ENCODE measurements at places on chromosomes 2 and 18.
A peak's percentile ranks its signal among the peaks of the same experiment; 100 is the strongest.

DNA sequence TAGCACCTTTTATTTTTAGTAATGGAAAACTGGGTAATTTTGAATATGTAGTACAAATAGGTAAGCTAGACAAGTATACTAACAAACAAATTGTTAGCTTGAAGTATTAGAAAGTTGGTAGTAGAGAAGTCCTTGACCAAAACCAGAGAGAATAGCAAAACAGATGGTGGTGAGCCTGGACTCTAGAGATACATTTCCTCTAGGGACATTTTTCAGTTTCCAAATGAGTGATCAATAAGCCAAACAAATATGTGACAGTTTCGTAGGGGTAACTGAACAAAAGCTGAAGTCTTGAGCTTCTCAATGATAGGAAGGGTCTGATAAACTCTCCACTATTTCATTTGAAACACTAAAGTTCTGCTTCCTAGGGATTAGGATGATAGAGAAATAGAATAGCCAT, 692.0 kb upstream of the FAM98A start:
- no peak for DNase-seq

- DNase-seq, result no peak
These were observed 164.7 kb downstream of the DNAH7 start for GRCh38 chr2:195903956-195904355.

- no peak for DNase-seq
These were observed 455 bp downstream of the C18orf32 start for GRCh38 chr18:49486606-49486952.

GRCh38 chr2:187614756-187615155, 60.5 kb upstream of the TFPI start:
- peak; percentile 7 for DNase-seq

DNA sequence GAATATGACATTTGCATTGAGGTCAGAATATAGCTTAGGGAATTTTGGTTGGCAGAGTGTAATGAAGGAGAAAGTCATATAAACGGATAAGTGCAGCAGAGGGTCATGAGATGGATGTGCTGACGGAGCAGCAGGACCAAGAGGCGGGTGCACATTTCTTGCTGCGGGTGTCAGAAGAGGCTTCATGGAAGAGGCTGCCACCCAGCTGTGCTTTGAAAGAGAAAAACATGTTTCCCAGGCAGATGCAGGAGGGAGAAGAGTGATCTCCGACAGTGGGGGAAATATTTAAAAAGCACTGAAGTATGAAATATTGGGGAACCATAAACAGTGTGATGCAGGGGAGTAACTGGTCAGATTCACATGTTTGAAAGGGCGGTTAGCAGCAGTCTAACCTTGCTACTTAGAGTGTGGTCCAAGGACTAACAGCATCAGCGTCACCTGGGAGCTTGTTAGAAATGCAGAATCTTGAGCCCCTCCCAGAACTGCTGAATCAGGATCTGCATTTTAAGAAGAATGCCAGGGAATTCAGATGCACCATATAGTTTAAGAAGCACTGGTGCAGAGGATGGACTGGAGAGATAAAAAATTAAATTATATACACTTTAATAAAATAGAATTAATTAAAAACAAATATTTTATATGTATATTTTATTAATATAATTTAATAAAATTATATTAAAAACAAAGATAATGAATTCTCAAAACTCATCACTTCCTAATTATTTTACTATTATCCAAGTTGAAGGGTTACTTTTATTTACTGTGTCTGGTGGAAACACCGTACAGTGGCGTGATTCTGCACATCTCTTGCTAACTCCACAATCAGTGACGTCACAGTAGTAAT, 36.1 kb upstream of the SCYGR1 start:
- no peak for DNase-seq

DNA sequence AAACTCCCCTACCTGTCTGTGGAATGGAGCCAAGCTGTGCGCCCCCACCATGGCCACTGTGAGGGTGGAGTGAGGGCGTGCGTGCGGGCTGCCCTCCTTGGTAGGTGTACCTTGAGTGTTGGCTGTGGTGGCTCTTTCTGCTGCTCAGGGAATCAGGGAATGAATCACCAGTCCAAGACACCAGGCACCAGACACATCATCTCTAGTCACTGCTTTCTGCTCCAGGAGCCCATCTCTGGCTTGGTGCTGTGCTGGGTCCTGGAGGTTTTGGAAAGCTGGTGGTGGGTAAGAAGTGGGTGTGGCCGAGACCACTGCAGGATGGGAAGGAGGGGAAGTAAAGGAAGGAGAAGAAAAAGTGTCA, 209.9 kb downstream of the SEPTIN10 start:
- no peak for DNase-seq

DNA sequence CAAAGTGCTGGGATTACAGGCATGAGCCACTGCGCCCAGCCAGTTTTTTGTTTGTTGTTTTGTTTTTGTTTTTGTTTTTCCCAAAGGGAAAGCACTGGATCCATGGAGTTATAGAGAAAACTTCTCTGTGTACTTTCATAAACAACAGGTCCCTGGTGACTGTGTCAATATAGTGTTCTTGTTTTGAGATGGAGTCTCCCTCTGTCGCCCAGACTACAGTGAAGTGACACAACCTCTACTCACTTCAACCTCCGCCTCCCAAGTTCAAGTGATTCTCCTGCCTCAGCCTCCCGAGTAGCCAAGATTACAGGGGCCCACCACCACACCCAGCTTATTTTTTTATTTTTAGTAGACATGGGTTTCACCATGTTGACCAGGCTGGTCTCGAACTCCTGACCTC, 16.5 kb downstream of the USP34 start:
- DNase-seq, result no peak

DNA sequence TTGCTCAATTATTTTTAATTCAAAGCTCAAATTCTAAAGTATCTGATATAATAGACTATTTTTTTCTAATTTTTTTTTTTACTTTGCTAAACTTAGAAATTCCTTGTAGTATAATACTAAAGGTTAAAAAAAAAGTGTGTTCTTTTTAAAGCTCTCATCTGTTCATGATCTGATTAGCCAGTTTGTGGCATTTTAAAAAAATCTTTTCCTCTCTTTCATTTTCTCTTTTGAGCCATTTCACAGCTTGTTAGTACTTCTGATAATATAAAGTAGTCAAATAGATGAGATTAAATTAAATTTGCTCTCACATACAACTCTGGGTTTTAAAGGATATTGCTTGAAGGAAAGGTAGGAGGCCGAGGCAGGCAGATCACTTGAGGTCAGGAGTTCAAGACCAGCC, 40.7 kb upstream of the NEMP2 start:
- no peak for DNase-seq

DNA sequence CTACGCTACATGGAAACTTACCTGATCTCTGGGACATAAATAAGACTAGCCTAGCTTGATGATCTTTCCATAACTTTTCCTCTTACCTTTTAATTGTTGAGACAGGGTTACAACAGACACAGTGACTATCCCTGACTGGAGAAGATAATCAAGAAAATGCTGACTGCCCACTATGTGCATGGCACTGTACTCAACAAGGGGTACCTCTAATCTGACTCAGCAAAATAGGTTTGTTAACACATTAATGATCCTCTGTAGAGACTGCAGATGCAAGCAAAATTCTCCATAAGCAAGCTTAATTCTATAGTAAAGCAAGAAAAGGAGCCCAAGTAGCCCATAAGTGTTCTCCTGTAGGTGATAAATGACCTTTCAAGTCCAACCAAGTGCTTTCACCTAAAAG, 25.5 kb downstream of the ACVR1C start:
- no peak for DNase-seq

- DNase-seq, result no peak
These were observed 555.8 kb downstream of the NRXN1 start for GRCh38 chr2:50476174-50476573.

DNA sequence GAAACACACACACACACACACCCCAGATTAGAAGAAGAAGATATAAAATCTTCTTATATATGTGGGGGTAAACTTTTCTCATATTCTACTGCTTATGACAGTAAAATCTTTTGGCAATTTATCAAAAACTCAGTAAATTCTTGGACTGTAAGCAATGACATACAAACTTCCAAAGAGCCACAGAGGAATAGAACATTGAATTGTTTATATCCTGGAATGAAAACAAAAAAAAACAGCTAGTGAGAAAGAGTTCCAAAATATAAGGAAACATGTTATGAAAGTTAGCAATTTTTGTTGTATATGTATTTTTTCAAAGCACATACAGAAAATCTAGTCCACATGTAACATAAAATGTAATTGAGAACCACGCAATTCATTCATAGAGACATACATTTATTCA, 764.9 kb downstream of the DSC3 start:
- DNase-seq, result no peak

- no peak for DNase-seq
These were observed 68.8 kb upstream of the TACR1 start for GRCh38 chr2:75268112-75268511.

GRCh38 chr2:96838345-96839292, 5.2 kb downstream of the ANKRD23 start:
- no peak for DNase-seq

DNA sequence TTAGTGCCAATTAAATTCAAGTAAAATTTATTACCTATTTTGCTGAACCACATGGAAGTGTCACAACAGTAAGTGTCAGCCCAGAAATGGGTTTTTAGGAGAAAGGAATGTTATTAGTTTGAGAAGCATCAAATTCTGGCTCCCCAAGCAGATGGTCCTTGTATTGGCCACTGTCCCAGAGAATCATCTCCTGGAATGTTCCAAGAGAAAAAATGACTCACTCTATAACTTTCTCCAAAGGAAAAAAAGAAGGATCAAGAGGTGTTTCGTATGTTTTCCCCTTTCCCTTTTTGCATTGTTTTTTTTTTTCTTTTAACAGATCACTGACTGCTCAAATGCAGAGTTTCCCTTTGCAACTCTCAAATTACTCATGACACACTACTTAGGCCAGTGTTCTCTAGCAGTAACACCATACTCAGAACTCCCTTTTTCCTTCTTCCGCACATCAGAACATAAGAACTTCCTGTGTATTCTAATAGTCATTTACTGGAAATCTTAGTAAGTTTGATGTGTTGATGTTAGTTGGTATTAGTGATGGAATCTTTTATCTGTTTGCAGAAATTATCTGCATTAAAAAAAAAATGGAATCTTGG, 390.3 kb downstream of the GPD2 start:
- peak; percentile 5 for DNase-seq

GRCh38 chr2:232700154-232700553, 3.0 kb downstream of the GIGYF2 start:
- no peak for DNase-seq

DNA sequence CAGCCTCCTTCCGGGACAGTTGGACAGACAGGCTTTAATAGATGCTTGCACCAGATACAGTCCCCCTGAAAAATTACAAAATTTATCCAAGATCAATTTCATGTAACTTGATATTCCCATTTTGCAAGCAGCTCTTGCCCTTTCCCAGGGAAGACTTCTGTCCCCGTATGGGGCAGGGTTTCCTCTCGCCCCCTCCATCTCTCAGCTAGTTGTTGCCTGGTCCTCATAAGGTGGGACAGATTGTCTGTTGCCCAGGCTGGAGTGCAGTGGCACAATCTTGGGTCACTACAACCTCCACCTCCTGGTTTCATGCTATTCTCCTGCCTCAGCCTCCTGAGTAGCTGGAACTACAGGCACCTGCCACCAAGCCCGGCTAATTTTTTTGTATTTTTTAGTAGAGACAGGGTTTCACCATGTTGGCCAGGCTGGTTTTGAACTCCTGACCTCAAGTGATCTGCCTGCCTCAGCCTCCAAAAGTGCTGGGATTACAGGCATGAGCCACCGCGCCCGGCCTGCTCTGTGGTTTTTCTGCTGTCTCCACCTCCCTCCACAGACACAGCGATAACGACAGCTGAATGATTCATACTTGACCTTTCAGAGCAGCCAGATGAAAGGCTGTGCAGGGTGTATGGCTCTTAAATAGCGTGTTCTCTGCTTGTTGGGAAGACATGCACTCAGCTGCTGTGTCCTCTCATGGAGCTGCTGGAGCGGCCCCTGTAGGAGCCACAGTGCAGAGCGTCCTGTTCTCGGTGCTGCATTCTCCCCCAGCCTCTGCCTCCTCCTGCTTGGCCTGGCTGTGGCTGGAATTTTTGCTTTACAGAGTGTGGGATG, 61.4 kb downstream of the TTC39C start:
- peak; percentile 98 for DNase-seq

DNA sequence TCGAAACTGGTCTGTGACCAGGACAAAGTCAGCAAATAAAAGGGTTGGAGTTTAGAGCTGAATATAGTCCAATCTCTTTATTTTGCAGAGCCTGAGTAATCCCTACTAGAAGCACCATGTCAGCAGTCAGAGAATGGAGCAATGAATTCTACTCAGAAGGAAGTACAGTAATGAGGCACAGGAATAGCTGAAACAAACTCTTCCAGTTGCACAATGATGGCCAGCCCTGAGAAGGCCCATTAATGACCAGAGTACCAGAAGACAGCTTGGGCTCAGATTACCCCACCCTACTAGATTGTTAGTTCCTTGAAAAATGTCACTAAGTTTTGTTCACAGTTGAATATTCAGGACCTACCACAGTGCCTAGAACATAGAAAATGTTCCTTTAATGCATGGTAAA, 40.3 kb upstream of the SCG2 start:
- no peak for DNase-seq

- no peak for DNase-seq
These were observed 179.7 kb downstream of the WDPCP start for GRCh38 chr2:63408530-63408929.

DNA sequence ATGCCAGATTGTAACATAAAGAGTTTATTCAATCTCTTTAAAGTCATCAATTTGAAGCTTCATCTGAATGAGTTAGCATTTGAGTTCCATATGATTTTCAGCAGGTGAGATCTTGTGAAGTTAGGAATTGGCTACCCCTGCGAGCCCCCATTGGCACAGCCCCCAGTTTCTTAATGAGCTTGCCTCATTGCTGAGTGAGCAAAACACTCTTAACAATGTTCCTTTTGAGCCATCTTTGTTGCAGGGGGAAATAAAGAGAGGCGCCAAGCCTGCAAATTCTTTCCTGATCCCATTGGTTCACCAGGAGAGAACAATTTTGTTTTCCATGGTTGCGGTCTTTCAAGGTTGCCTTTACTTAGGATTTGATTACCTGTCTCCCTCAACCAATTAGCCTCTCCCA, 18.7 kb downstream of the DPP10 start:
- no peak for DNase-seq

GRCh38 chr18:48467231-48467630, 58.0 kb upstream of the ZBTB7C start:
- DNase-seq, result no peak

GRCh38 chr18:28003451-28003850, 173.5 kb downstream of the CDH2 start:
- peak; percentile 71 for DNase-seq

GRCh38 chr2:158099716-158100115, 2.0 kb upstream of the UPP2 start:
- DNase-seq, result no peak

DNA sequence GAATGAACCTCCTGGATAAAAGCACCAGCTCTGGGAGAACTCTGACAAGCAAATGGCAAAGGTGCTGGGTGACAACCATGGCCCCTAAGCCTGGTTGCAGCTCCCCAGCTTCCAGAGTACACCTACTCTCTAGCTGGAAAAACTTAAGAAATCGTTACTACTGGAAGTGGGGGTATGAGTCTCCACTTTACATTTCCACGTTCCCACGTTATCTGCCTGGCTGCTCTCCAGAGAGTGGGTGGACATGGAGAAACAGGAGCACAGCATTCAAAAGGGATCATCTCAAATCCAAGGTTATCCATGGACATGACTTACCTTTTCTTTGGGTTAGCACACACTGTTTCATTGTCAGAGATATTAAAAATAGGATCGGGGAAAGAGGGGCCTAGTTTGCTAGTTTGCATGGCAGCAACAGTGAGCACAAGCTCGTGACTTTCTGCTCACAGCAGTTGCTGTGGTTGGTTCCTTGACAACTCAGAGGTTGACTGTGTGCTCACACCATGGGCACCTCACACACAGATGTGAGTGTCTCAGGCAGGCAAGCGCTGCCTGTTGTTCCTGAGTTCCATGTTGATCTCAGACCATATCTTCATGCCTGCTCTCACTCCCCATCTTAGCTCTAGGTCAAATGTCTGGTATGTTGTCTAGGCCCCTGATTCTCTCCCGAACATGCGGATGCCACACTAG, 32.5 kb downstream of the PTPN18 start:
- DNase-seq, result no peak

All from brain microvascular endothelial cell (primary cell).